ENCODE measurements at places on chromosomes 4 and X.

GRCh38 chr4:165378398-165378744, 437 bp upstream of the CPE start:
- no peak for DNase-seq

DNA sequence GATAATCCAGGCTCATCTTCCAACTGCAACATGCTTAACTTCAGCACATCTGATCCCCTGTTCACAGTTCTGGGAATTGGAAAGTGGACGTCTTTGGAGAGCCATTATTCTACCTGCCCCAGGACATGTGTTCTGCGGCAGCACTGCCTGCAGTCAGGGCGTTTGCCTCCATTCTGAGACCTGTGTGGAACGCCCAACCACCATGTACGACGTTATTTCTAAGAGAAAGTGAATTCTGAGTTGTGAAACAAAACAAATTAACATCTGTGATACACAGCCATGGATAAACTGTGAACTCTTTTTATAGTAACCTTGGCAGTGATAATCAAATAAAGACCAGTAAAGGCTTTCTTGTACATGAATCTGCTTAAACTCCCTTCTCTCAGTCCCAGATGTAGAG, 195.8 kb downstream of the AASDH start:
- no peak for DNase-seq

GRCh38 chrX:71616672-71617529, 1.4 kb downstream of the CXCR3 start:
- DNase-seq: peak; percentile 68

DNA sequence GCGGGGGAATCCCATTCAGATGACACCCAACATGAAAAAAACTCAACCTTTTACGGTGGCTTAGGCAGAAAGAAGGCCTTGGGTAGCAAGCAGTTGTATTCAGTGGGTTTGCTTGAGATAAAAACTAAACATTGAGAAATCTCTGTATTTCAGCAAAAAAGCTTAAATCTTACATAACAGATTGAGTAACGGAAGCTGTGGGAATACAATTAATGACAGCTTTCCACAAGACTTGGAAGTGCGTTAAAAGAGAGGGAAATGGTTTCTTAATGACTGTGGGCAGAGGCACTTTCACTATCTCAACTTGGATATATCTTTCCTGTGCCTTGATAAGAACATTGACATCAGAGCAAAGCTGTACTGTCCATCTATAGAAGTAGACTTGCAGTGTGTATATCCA, 418.5 kb upstream of the HS3ST1 start:
- no peak for DNase-seq

- no peak for DNase-seq
Observed at GRCh38 chr4:128780688-128781087, 28.8 kb upstream of the JADE1 start.

DNA sequence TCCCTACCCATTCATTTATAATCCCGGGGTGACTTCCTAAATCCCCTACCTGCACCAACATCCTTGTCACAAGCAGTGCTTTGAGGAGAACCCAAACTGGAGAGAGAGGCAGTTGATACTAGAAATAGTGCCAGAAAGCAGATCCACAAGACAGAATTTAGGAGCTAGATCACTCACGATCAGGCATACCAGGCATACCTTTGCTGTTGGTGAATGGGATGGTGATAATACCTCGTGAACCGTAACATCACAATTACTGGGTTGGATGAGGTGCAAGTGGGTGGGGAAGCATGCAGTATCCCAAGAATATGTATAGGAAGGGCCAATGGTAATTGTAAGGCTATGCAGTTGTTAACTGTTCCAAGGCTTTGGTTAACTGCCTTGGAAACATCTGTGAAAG, 129.3 kb downstream of the TMA16 start:
- DNase-seq: no peak

- no peak for DNase-seq
Observed at GRCh38 chrX:123917069-123917468, 44.4 kb upstream of the STAG2 start.

DNA sequence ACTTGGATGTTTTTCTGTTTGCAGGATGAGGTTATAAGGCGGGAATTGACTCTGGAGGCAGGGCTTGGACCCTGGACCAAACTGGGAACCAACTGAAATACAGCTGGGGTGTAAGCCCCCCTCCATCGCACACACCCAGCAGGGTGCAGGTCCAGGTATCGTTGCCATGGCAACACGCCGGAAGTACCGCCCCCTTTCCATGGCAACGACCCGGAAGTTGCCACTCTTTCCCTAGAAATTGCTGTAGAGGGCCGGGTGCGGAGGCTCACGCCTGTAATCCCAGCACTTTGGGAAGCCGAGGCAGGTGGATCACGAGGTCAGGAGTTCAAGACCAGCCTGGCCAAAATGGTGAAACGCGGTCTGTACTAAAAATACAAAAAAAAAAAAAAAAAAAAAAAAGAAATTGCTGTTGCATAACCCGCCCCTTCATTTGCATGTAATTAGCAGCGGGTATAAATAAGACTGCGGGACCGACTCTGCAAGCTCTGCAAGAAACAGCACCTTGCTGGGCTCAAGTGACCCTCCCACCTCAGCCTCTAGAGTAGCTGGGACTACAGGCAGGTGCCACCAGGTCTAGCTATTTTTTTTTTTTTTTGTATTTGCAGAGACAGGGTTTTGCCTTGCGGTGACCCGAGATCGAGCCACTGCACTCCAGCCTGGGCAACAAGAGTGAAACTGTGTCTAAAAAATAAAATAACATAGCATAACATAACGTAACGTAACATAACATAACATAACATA, 139.6 kb downstream of the CRLF2 start:
- peak; percentile 14 for DNase-seq

GRCh38 chr4:26000274-26000950, 86.4 kb downstream of the SMIM20 start:
- no peak for DNase-seq

- DNase-seq: no peak
Observed at GRCh38 chr4:123506011-123506695, 109.6 kb downstream of the SPRY1 start.

DNA sequence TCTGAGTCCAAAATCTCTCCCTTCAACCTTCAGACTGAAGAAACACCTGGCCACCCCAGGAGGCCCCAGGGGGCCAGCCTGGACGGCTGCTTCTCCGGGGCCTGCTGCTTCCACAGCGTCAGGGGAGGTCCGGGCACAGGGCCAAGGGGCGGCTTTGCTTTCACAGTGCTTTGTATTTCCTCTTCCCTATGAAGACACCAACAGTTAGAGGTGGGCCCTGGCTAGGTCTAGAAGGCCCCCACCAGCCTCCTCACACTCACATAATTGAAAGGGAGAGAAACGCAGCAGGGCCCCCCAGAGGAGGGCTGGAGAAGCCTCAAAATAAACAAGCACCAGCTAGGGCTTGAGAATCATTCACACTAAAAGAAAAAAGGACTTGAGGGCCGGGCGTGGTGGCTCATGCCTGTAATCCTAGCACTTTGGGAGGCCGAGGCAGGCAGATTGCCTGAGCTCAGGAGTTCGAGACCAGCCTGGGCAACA, 17.8 kb downstream of the SCD5 start:
- DNase-seq: no peak

DNA sequence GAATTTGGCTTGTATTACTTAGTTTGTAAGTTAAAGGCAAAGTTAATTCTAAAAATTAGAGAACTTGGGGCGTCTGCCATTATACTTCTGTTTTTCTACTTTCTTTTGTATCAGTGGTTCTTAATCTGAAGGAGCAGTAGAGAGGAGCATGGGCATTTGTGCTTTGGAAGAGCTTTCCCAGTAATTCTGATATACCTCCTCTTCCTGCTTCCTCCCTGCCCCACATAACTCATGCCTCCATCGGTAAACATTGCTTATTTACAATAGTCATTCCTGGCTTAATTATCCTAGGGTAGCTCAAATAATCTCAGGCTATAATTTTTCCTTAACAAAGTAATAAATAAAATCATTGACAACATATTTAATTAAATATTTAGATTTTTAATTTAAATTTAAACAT, 37.1 kb upstream of the SPARCL1 start:
- no peak for DNase-seq

- no peak for DNase-seq
Observed at GRCh38 chrX:6667048-6667768, 132.3 kb upstream of the VCX3A start.

- DNase-seq: peak; percentile 55
Observed at GRCh38 chr4:1206299-1207156, 34.1 kb upstream of the SPON2 start.

All from activated effector memory CD4-positive, alpha-beta T cell treated with anti-CD3 and anti-CD28 coated beads, Interleukin-2, amount 50 U/mL, for 16 hours (primary cell).